ENCODE measurements at places on chromosomes 2 and 18. TPM values are rescaled to one million over a fixed set of nuclear protein-coding genes. Genes with fewer than 3 reads are reported as not detected.

TUBB6 gene
- total RNA-seq, result 509 TPM

CYP27A1 gene
- total RNA-seq, result 2.9 TPM

SP140 gene
- not detected for total RNA-seq

ODC1 gene
- total RNA-seq, result 78.2 TPM

REG1B gene
- not detected for total RNA-seq

SCG2 gene
- total RNA-seq, result 2.3 TPM

TWIST2 gene
- total RNA-seq, result 42.2 TPM

TDRD15 gene
- total RNA-seq, result not detected

EGR4 gene
- total RNA-seq, result not detected

IL18RAP gene
- total RNA-seq, result under 0.01 TPM

All from cardiac atrium fibroblast (primary cell).